ENCODE measurements at places on chromosomes 13 and 19. TPM values are rescaled to one million over a fixed set of nuclear protein-coding genes. Genes with fewer than 3 reads are reported as not detected.

Gene PPM1N
- 3.7 TPM for total RNA-seq

Gene KLF2
- total RNA-seq = 0.94 TPM

Gene ZNF729
- total RNA-seq = not detected

Gene ZNF571
- 4.0 TPM for total RNA-seq

Gene OR7C1
- not detected for total RNA-seq
